Activated CD8-positive, alpha-beta memory T cell treated with anti-CD3 and anti-CD28 coated beads for 4 hours (primary cell): ENCODE measurements at places on chromosomes 1 and 21.

- no peak for DNase-seq
Observed at GRCh38 chr1:62308606-62309005, 10.6 kb downstream of the KANK4 start.

- DNase-seq = no peak
Observed at GRCh38 chr1:3683992-3684391, 31.7 kb downstream of the TP73 start.

DNA sequence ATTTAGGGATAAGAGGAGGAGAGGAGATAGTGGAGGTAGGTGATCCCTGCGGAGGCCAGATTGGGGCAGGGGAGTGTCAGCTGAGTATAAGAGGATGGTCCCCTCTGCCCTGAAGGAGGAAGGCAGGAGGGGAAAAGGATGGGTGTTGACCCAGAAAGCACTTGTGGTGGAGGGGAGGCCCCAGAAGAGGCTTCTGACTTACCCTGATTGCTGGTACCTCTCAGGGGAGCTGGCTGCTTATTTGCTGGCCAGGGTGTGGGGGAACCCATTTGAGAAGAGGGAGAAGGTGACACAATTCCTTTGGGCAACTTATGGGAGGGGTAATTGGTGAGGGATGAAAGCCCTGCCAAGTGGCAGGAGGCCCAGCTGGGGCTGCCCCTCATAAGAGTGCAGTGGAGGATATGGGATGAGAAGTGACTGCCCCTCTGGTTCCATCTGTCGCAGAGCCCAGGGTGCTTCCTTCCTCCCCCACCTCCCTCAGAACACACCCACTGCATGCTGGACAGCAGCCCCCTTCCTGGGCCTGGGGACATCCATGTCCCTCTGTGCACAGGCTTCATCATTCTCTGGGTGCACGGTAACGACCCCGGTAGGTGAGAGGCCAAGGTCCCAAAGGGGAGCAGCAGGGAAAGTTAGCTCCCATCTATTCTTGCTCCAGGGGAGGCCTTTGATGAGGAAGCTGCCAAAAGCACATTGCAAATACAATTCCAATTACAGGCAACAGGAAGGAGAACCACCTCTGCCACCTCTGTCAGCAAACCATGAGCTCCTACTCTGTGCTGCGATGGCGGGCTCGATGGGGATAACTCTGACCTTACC lies 1.4 kb upstream of the PCSK9 start:
- no peak for DNase-seq

GRCh38 chr1:55276671-55277376 lies 61.7 kb upstream of the USP24 start:
- no peak for DNase-seq

DNA sequence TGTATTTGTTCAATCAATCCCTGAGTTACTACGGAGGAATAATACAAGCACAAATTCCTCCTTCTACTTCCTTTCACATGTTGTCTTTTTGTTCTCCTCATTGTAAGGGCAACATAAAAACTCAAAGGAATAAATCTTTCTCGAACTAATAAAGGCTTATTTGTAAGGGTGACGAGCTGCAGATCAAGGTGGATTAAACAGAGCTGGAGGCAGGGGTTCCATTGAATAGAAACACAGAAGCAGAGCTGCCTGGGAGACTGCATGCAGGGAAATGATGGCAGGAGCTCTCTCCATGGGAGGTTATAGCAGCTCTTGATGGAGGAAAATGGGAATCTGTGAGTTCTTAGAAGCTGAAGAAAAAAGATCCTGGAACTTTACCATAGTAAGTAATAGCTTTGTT lies 160.2 kb downstream of the CYYR1 start:
- DNase-seq = no peak

DNA sequence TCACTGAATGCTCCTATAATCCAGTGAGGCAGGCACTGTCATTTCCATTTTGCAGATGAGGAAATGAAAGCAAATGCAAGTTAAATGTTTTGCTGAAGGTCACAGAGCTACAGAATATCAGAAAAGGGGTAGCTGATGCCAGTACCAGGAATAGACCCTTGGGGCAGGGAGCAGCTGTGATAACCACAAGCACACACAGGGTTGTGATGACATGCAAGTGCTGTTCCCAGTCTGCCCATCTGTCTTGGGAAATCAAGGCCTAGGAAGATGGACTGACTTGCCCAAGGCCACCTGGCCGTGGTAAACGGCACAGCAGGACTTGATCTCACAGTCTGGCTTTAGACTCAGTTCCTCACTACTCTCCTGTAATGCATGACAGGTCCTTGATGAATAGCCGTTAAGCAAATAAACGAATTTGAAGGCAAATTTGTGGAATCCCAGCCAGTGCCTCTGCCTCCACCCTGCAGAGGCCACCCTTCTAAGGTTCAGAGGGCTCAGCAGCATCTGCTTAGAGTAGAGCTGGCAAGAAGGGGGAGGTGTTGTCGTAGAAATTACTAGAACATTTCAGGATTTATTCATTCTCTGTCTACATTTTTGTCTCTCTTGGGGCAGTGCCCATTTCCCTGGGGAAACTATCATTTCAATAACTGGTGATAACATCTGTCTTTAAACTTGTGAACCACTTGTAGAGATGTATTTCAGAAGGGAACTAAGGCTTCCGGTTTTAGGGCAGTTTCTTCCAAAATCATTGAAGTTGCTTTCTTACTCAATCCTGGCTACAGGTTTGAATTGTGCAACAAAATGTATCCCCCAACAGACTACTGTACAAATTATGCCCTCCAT lies 53.2 kb upstream of the MRPS6 start:
- no peak for DNase-seq

DNA sequence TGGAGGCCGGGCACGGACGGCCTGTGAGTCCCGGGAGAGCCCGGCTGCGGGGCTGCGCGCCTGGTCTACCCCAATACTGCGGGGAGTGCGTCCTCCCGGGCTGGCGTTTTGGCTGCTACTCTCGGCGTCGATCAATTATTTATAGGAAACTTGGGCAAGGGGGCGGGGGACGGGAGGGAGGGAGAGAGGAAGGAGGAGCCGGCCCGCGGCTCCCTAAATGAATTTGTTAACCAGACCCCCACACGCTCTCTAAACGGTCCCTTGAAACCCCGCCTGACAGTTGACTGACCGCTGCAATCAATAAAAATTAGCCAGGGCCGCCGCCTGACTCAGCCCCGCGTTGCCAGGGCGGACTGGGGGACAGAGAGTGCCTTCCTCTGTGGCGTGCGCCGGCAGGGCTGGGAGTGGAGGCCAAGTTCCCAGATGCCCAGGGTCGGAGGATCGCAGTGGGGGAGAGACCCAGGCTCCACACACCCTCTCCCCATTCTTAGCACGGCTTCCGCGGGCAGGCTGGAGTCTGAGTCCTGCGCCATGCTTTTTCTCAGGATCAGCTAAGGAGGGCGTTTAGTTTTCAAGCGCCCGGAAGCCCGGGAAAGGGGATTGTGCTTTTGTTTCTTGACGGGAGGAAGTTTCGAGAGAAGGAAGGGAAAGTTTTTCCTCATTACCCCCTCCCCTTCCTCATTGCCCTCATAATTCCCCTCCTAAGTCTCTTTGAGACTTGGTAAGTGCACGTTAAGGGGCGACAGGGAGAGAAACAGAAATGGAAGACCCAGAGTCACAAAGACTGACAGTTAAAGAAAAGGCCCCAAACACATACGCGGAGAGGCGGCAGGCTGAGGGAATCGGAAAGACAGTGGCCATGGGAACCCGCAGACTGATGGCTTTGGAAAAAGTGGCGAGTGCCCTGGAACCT lies 6.2 kb downstream of the PAX7 start:
- DNase-seq = no peak

DNA sequence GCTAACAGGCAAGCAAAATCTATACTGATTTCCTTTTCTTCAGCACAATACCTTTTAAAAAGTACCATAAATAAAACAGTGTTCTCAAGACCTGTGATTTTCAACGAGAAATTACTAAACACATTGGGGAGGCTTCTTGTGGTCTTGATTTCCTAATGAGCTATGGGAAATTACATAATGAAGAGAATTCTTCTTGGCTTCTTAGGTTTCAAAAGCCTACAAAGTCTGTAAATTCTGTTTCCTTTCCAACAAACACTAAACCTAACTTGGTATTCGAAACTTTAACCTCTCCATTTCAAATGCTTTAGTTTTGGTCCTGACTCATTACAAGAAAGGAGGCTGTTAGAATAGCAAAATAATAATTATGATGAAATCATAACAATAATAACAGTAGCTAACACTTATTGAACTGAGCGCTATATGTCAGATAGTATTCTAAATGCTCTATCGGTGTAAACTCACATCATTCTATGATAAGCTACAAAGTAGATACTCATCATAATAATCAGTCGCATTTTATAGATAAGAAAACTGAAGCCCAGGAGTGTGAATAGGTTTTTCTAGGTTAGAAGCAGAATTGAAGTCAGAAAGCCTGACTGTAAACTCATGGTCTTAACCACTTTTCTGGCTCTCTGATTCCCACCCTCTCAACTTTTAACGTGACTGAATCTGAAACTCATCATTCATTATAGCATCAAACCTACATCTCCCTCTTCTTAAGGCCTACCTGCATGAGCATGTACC lies 486.7 kb downstream of the SMYD3 start:
- DNase-seq = no peak
